NCI-H774 (cell line): ENCODE measurements at places on chromosomes 4 and X.
A peak's percentile ranks its signal among the peaks of the same experiment; 100 is the strongest.

- DNase-seq, result no peak
Measured at GRCh38 chr4:102477657-102478056, 23.5 kb upstream of the NFKB1 start.

DNA sequence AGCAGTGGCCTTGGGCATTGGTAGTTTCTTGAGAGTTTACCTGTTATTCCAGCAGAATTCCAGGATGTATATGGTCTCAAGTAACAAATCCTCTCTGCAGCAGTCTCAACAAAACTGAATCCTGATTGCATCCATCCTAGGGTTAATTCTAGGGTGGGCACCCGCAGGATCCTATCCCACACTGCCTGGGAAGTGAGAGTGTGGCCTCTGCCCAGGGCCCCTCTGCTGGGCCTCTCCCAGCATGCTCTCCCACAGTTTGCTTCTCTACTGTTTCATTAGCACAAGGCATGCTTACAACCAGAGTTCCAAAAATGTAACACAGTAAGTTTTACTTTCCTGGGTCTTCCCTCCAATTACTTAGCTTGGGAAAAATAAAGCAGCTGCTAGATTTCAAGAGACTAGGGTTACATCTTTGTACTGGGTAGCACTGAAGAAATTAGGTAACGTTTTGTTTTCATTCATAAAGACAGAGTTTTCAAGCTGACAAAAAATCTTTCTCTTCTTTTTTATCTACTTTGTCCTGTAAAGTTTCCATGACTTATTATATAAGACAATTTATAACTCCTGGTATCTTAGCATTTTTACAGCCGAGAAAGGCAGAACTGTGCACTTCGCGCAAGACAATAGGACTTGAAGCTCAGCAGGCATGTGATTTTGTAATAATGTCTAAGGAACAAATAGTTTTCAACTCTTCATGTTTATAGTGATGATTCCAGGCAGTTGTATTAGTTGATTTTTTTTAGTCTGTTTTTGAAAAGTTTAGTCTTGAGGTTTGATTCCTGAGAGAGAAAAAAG is 131.2 kb upstream of the PCDH18 start:
- DNase-seq, result no peak

GRCh38 chrX:13550346-13550745 is 19.1 kb upstream of the EGFL6 start:
- DNase-seq, result no peak

GRCh38 chr4:184573701-184574100 is 75.5 kb downstream of the CASP3 start:
- no peak for DNase-seq

DNA sequence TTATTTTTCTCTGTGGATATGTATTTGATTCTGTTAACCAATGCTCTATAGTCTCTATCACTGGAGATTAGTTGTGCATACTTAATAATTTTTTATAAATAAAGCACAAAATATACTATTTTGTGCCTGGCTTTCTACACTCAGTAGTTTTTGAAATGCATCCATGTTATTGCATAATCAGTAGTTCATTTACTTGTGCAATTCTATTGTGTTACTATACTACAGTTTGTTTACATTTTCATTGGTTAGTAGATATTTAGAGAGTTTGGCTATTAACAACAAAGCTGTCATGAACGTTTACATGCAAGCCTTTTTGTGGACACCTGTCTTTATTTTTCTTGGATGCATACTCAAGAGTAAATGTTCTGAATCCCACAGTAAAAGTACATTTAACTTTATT is 265.0 kb upstream of the FAT4 start:
- peak; percentile 4 for DNase-seq

DNA sequence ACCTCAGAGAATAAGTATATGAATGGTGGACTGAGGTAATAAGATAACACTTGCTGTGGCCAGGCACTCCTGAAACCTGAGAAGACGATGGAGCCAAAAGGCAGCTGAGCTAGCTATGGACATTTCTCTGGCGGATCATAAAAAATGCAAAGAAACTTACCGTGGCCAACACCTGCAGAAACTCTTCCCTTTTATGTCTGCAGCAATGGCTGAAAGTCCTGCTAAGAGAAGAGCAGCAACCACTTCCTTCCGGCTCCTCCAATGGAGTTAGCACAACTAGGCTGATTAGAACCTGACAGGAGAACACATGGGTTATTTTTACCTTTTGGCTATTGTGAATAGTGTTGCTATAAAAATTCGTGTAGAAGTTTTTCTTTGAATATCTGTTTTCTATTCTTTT is 76.0 kb upstream of the MAGEB16 start:
- no peak for DNase-seq

DNA sequence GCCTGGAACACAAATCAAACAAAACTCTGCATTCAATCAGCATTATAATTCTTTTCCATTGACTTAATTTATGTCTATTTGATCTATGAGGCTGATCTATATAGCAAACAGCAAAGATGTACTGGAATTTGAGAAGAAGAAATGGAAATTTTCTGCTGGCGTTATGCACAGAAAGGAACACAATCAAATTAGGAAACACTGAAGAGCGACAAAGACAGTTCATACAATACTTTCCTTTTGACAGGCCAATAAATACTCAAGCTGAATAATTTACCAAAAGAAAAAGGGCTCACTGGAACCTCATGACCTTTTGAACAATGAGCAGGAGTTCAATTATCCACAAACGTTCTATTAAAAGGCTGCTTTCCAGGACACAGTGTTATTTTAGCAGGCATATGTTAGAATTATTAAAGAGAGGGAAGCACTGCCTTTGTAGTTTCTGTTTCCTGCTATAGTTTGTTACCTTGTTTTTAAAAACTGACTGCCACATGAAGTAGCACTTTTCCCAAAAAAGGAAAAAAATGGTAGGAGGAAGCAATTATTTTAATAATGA is 8.1 kb downstream of the PDHA2 start:
- no peak for DNase-seq

DNA sequence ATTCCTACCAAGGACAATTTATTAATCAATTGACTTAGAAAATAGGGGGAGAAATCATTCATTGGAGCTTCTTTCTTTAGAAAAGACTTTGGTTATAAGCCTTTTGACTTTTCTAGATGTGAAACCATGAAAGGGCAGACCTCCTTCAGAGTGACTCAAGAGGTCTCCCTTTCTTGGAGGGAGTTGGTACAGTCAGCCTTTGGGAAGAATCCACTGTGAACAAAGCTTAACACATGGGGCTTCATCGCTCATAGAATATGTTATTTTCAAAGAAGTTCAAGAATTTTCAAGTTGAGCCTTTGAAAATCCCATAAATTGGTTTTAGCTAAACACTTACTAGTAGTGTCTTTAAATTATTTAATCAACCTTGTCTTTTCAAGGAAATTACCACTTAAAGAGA is 28.0 kb downstream of the RIPPLY1 start:
- DNase-seq, result no peak

DNA sequence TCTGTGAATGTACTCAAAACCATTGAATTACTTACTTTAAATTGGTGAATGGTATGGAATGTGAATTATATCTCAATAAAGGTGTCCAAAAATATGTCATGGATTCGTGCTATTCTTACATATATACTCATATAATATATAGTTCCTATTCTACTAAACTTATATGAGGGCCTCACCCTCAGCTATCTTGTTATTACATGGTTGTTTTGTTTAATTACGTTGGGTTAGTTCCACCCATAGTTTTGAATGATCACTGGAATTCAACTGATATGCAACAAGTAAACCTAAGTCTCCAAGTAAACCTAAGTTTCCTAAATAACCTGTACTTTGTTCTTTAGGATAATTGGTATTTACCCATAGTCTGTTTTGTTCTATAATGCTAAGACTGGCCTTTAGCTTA is 30.6 kb upstream of the CD99L2 start:
- DNase-seq, result no peak

- DNase-seq, result no peak
Measured at GRCh38 chr4:65669111-65670019, 924 bp downstream of the EPHA5 start.

DNA sequence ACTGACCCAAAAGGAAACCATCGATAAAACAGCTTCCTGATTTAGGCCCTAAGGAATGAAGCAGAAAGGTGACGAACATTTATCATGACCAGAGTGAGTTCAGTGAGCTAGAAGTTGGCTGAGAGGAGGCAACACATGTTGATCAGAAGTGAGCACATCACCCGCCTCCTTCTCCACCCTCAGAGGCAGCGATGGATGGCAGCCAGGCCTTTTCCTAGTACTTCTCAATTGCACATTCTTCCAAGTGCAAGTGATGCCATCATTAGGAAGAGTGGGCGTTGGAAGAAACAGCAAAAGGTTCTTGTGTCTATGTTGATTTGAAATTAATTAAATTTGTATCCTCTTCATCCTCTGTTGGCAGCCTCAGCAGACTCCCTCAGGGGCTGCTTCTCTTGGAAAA is 51.7 kb downstream of the TMEM154 start:
- no peak for DNase-seq

- DNase-seq, result no peak
Measured at GRCh38 chr4:14864365-14865030, 137.8 kb upstream of the CPEB2 start.

DNA sequence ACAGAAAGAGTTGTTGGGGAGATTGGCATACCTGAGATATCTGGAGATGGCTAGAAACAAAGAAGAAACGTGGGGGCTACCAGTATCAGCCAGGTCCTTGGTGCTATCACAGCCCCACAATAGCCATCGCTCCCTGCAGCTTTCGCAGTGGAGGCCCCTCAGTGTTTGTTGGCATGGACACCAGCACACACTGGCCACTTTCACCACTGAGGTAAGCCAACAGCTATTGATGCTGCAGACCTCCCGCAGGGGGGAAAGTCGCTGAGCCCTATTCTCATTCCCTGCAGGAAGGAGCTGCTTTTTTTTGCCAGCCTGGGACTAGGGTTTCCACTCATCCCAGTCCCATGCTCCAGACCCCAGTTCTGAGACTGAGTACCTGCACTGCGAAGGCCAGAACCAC is 879.2 kb upstream of the IGFBP7 start:
- DNase-seq, result no peak

- DNase-seq, result no peak
Measured at GRCh38 chrX:43573441-43574015, 82.6 kb upstream of the MAOA start.

DNA sequence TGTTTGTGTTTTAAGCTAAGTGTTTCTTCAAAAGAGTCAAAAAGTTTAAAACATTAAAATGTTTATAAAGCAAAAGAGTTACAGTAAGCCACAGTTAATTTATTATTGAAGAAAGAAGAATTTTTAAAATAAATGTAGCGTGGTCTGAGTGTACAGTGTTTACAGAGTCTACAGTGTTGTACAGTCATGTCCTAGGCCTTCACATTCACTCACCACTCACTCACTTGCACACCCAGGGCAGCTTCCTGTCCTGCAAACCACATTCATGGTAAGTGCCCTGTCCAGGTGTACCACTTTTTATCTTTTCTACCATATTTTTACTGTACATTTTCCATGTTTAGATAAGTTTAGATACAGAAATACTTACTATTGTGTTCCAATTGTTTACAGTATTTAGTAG is 239.7 kb upstream of the AGA start:
- DNase-seq, result no peak

DNA sequence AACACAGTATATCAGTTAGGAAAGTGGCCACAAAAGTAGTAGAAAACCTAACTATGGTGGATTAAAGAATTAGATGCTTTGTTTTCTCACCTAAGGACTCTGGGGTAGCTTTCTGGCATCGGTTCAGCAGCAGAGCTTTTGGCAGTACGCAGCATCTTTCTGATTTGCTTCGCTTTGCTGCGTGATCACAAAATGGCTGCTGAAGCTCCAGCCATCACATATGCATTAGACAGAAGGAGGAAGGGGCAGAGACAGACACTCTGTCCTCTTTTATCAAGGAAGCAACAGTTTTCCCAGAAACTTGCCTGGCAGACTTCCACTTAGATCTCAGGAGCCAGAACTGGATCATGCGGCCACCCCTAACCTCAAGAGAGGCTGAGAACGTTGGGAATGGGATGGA is 15.1 kb downstream of the TREX2 start:
- DNase-seq, result no peak

- no peak for DNase-seq
Measured at GRCh38 chr4:155805016-155805415, 46.2 kb downstream of the GUCY1B1 start.

DNA sequence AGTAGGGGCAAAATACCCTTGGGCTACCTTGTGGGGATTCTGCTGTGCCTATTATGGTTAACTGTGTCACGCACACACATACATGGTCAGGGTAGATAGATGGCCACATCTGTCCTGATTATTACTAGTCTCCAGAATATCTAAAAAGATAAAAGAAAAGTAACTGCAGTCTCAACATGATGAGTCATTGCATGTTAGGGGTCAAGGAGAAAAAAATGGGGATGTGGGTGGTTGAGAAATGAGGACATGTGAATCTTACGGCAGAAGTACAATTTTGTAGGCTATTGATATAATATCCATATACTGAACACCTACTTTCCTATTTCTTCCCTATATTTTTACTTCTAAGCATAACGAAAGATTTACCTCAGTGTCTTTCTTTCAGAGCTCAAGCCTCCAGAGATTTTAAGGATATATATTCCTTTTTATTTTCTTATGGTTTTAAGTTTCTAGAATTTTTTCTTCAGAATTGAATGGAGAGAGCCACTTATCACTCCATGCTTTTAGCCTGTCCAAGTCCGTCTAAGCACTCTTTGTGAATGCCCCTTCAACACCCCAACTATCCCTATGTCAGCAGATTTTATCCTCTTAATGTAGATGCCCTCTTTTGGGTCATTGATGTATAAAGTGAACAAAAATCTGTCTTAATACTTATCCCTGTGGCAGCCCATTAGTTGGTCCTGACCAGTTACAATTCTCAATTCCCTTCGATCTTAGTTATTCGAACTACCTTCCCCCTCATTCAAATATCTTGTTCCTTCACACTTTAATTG is 642.2 kb downstream of the IQCM start:
- no peak for DNase-seq

GRCh38 chr4:159077702-159078495 is 25.0 kb upstream of the RAPGEF2 start:
- no peak for DNase-seq

GRCh38 chr4:38313999-38314561 is 349.9 kb upstream of the KLF3 start:
- no peak for DNase-seq

DNA sequence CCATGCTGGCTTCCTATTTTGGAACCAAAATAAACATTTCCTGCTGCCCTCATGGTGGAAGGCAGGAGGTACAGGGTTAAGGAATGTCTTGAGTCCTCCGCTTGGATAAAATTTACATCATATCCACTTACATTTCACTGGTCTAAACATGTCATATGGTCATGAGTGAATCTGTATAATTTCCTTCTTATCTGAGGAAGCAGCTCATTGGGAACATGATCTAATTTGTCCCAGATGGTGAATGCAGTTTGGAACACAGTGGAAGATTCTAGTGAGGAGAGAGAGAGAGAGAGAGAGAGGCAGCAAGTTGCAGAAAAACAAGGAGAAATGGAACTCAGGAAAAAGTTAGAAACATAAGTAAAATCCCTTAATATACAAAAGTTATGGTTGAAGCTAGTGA is 46.8 kb downstream of the MXRA5 start:
- DNase-seq, result no peak
